Amniotic stem cell (primary cell): ENCODE measurements at places on chromosomes 3 and 15.

DNA sequence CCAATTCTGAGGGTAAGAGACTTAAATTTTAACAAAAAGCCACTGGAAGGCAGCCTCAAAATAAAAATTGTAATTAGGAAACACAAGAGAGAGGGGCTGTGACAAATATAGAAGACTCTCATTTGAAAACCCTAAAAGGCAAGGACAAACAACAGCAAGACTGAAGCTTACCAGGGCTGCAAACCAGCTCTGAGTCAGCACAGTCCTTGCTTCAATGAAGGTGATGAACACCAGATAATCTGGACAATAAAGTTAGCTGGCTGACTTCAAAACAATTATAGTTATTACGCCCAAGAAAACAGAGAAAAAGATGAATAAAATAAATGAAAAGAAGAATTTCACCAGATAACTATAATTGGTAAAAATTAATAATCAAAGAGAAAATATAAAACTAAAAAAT is 149.3 kb upstream of the NSMCE3 start:
- DNase-seq = no peak

DNA sequence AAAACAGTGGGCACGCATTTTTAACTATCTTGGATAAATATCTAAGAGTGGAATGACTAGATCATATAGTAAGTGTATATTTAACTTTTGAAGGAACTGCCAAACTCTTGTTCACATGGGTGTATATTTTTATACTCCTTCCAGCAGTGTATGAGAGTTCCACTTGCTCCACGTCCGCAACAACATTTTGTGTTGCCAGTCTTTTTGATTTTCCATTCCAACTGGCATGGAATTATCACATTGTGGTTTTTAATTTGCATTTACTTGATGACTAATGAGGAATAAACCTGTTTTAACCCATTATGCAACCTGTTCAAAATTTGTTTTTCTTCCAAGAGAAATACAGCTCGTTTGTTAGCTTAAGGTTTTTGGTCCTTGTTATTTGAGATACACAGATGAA is 51.6 kb downstream of the ZNF621 start:
- DNase-seq = no peak

DNA sequence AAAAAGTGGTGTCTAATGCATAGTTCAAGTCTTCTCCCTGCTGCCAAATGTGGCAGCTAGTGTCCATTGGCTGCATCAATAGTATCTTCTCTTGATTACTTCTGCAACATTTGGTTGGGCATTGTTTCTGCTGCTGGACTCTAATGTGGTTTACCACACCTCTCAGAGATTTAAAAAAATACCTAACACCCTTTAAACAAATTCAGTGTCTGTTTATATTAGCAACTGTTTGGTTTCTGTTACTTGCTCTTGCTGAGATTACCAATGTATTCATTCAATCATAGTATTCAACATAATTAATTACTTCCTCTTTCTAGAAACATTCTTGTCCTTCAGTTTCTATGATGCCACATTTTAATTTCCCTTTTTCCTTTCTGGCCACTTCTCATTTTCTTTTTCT is 20.3 kb upstream of the NECTIN3 start:
- DNase-seq = no peak

GRCh38 chr3:5305684-5305989 is 118.1 kb downstream of the EDEM1 start:
- no peak for DNase-seq

GRCh38 chr3:62445275-62445674 is 71.9 kb upstream of the FEZF2 start:
- DNase-seq = no peak

GRCh38 chr3:73291541-73291940 is 230.1 kb downstream of the EBLN2 start:
- no peak for DNase-seq

GRCh38 chr3:11944052-11944673 is 60.0 kb upstream of the SYN2 start:
- no peak for DNase-seq

DNA sequence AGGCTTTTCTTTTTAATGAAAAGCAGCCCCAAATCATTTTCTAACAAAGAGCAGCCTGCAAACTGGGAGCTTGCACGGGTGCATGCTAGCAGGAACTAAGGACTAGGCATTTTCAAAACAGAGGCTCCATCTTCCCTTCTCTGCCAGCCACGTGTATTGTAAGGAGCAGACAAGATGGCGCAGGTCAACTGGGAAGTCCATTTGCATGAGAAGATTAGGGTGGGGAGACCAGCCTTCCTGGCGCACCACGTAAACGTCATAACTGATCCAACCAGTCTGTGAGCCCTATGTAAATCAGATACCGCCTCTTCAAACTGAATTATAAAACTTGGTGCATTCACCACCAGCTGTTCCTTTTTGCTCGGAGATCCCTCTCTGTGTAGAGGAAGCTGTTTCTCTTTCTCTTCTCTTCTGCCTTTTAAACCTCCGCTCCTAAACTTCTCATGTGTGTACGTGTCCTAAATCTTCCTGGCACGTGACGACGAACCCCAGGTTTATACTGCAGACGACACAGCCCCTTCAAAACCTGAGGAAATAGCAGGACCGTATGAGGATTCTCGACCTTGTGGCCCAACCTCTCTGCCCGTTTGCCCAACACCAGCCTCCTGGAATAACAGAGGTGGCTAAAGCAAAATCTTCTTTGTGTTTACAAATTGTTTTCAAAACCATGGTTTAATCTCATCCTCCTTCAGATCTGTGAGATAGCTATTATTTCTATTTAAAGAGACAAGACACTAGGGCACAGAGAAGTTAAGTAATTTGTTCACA is 26.4 kb upstream of the SLC30A4 start:
- no peak for DNase-seq

DNA sequence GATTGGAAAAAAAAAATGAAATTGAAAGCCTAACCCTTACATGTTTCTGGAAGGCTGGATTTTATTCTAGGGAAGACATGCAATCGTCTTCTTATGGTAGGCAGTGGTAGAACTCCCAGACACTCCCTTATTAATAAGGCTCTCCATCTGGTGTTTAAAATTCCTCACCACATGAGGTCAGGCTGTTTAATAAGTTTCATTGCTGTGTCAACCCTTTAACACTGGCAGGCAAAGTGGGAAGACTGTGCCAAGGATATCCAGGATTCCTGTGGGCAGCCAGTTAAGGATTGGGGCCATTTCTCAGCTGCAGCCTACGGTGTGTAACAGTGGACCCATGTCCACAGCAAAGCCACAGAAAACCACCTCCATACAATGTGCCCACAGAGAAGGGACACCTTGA is 225.5 kb upstream of the CHRM5 start:
- no peak for DNase-seq

GRCh38 chr3:132522353-132522752 is 74.7 kb upstream of the ACKR4 start:
- DNase-seq = no peak

GRCh38 chr3:106729481-106729880 is 647.8 kb upstream of the CCDC54 start:
- DNase-seq = no peak

DNA sequence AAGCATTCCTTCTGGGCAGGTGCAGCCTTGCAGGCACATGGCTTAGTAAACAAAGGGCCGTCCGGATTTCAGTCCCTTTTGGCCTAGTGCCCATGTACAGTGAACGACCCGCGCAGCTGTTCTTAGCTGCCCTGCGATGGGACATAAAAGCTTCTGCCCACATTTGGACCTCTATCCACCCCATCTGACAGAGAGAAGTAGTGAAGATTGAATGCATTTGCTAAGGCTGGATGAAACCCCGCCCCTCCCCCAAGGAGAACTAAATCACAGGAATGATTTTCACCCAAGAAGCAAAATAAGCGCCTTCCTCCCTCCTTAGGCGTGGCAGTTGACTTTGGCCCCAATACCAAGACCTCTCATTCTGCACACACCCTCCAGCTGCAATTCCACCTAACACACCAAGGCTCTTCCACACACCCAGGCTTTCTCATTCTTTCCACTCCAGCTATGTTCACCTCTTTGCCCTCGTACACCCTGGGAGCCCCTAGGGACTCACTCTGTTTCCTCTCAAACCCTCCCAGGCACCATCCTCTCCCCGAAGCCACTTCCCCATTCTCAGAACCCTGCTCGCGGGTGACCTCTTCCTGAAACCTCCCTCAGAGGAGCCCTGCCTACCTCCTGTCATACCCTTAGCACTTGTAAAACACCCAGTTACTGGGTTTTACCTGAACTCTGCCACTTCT is 14.1 kb upstream of the HRH1 start:
- DNase-seq = no peak

DNA sequence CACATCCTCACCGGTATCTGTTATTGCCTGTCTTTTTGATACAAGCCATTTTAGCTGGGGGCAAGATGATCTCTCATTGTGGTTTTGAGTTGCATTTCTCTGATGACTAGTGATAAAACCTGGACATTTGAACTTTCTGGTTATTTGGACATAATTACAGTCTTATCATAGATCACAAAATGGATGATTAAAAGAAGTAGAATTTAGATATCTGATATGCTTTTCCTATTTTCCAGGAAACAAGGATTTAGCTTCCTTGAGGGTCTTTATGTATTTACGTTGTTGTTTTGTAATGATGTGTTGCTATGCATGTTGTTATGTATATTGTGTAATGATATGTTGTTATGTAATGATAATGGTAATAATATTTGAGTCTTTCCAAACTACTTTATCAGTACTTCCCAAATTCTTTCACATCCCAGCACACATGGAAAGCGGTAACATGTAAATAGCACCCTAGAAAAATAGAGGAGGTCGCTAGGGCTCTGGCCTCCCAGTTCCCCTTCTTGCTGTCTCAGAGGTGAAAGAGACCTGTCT is 53.8 kb downstream of the GJD2 start:
- no peak for DNase-seq

DNA sequence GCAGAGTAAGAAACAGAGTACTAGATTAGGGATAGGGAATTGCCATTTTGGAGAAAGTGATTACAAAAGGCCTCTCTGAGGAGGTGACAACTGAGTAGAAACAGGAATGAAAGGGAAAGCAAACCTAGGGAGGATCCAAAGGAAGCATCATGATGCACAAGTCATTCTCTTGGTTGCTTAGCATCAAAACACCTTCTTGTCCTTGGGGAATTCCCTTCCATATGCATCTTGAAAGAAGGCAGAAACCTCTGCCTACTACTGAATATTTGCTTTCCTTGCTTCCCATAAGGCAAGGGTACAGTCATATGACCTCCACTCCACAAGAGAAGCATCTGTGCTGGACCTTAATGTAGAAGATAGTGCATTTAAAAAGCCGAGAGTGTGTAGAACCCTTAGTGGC is 24.1 kb downstream of the GABPB1 start:
- no peak for DNase-seq

DNA sequence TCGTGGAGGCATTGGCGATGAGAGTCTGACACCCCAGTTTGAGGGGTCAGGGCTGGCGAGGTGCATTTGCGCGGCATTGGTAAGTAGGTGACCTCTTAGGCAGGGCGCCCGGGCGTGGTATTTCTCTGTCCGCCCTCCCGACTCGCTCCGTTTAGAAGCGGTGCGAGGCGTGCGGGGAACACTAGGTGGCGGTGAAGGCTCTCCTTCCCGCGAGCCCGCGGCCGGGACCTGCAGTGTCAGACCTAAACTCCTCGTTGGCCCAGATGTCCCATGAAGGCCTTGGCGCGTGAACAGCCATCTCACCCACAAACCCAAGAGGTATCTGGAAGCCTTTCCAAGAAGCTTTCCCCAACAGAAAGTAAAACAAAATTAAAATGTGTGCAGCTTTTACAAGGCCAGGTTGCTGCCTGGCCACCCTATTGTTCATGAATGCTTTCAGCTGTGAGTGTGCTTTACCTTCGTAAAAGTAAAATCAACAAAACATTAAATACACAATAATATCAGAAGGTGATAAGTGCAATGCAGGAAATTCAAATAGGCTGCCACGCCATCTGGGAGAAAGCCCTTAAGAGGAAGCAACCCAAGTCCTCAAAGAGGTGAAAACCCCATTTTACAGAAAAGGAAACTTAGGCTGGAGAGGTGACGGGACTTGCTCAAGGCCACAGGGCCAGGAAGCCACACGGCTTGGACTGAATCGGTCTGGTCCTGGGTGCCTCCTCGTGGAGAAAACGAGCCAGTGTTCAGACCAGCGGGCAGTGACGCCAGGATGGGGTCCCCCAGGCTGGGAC is 120.3 kb downstream of the ETFA start:
- peak; percentile 62 for DNase-seq

- no peak for DNase-seq
Measured at GRCh38 chr3:159082519-159082918, 280.7 kb downstream of the MFSD1 start.

DNA sequence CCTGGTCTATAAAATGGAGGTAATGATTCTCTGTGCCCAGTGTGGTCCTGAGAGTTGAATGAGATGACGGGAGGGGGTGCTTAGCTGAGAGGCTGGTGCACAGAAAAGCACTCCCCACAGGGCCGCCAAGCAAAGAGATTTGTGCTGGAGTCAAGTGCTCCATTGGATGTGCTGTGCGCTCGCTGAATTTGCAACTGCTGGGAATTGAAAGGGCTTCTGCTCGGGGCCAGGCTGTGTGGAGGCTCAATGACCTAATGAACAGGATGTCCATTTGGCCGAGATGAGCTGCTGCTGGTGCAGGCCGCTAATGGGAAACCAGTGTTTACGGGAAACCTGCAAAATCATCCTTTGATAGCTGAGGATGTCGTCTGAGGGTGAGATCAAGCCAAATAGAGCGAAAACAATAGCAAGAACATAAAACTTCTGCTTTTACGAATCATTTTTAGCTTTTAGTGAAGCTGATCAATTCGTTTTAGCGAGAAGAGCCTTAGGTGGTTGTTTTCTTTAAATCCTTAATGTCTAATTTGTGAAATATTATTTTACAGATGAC is 211.7 kb downstream of the GABRG3 start:
- DNase-seq = no peak

DNA sequence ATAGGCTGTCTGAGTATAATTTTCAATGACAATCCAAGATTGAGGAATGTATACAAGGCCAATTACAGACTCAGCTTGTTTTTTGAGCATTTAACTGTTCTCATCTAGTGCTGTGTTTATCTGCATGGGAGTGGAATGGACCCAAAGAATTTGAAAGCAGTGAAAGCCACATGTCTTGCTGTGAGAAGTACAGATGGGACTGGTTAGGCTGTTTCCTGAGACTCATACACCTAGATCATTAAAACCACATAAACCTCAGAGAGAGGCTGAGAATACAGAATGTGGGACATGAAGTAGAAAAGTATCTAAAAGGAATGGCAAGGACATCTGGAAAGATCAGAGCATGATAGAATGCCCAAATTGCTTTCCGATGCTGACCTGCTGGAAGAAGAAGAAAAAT is 224.6 kb downstream of the NLGN1 start:
- no peak for DNase-seq

- no peak for DNase-seq
Measured at GRCh38 chr15:51634591-51635198, 12.1 kb upstream of the DMXL2 start.

DNA sequence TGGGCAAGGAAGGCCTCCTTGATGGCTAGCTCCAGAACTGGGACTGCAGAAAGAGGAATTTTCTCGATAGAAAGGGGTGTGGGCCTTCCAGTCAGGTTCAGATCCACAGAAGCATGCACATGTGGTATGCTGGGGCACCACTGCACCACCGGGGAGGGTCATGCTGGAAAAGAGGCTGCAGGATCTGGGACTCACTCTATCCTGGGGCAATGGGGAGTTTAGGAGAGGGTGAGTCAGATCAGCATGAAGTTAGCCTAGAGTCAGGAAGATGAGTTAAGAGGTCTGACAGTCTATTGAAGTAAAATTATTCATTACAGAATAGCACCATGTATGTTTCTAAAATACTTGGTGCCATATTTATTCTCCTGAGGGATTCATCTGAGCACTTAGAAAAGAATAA is 130.2 kb upstream of the TOPAZ1 start:
- no peak for DNase-seq
